Activated CD4-positive, alpha-beta T cell treated with anti-CD3 and anti-CD28 coated beads, Interleukin-2, amount 10 ng/mL, durations not matched to agents 7 days and 5 days (primary cell): ENCODE measurements at places on chromosomes 2 and 18.
A peak's percentile ranks its signal among the peaks of the same experiment; 100 is the strongest.

- peak; percentile 64 for DNase-seq
These were observed 57.4 kb downstream of the ADI1 start for GRCh38 chr2:3461801-3462492.

DNA sequence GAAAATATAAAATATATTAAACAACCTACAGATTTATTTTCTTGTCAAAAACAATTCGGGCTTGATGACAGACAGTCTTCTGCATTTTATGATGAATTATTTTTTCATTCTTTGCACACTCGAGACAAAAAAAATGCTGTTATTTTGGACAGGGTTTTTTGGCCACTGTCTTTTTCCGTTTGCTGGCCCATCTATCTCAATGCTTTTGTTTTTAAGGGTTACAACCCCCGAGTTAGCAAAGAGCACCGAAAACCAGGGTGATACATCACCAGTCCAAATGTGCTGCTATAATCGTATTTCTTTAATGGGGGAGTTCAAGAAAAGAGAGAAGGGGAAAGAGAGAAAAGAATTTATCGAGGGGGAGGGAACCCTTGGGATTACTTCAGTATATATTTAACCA, 7.7 kb downstream of the EVX2 start:
- DNase-seq: no peak

- DNase-seq: no peak
These were observed 498.7 kb upstream of the RAB6C start for GRCh38 chr2:129480790-129481189.

GRCh38 chr2:59462422-59463197, 1090.8 kb downstream of the BCL11A start:
- no peak for DNase-seq

DNA sequence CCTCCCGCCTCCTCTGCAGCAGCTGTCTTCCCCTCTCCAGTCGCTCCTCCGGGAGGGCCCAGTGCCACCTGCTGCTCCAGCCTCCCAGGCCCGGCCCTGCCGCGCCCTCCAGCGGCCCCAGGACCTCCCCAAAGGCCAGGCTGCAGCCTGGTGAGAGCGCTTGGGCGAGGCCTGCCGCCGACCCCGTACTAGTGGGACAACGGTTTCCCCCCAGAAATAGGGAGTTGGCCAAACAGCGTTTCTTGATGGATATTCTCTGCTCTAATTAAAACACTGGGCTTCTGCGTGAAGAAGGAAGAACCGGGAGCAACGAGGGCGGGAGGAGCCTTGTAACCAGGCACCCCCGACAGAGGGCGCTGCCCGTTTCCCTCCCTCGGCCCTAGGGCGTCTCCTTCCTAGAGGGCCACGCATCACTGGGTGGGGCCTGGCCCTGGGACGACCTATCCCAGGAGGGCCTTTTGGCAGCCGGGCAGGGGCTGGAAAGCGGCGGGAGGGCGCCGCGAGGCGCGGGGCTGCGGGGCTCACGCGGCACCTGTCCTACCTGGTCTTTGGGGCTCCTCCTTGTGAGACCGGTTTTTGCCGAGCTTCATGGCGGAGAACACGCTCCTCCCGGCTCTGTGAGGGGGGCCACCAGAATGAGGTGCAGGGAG, 25.4 kb upstream of the OTOF start:
- peak; percentile 85 for DNase-seq

GRCh38 chr2:118834901-118835745, 12.3 kb downstream of the EN1 start:
- DNase-seq: no peak

DNA sequence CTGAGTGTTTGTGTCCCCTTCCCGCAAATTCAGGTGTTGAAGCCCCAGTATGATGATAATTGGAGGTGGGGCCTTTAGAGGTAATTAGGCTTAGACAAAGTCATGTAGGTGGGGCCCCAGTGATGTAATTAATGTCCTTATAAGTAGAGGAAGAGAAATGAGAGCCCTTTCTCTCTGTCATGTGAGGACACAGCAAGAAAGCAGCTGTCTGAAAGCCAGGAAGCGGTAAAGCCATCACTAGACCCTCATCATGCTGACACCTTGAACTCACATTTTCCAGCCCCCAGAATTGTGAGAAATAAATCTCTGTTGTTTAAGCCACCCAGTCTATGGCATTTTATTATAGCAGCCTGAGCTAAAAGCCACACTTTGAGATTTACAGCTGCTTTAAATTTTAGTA, 1580.0 kb downstream of the LRP1B start:
- no peak for DNase-seq

DNA sequence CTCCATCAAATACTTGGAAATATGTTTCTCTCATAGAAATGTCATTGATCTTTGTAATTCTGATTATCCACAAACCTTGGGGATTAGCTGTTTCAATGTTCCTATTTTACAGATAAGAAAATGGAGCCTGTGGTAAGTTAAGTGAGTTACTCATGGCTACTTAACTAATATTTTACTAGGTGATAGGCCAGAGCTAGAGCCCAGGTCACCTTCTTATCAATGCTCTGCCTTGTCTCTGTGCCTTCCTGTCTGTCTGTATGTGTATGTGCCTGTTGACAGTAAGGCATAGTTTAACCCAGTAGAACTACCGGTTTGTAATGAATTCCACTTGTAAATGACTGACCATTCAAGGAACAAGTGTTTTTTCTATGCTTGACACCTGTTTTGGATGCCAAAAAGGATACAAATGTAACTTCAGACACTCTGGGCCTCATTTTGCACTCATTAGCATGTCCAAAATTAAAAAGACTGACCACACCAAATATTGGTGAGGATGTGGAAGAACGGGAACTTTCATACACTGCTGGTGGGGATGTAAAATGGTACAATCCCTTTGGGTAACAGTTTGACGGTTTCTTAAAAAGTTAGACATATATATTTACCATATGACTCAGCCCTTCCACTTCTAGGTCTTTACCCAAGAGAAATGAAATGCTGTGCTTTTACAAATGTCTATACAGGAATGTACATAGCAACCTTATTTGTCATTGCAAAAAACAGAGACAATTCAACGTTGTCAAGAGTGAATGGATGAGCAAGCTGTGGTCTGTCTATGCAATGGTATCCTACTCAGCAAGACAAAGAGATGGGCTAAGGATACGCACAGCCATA, 19.6 kb upstream of the IL1A start:
- no peak for DNase-seq

DNA sequence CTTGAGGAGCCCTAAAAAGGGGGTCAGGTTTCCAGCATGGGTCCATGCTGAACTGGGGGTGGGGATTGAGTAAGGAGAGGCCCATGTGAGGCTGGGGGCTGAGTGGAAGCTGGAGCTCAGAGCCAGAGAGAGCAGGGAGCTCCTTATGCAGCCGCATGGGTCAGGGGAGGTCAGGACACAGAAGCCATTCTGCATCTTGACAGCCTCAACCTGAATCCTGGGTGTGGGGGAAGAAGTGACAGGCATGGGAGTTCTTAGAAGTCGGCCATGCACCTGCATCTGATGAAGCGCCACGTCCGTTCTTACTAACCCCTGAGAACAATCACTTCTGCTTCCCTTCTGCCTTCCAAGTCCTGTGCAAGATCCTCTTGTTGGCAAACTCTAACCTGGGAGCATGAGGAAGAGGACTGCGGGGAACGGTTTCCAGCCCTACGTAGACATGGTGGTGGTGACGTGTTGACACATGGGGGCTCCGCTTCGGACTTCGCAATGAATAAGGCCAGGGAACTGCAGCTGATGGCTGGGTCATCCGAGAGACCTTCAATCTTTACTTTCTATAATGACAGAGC, 22.3 kb downstream of the GNLY start:
- DNase-seq: no peak

DNA sequence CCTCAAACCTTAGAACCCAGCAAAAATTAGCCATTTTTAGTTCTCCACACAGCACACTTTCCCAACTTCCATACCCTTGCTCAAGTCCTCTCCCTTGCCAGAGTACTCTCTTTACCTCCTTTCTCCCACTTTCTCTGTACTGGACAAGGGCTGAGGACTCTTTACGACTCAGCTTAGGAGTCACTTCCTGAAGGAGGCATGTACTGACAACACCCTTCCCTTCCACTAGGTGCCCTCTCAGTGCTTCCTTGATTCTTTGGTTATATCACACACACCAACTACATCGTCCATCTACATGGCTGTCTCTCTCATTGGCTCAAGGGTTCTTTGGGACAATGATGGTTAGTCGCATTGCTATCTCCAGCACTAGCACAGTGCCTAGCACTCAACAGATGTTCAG, 5.2 kb upstream of the C18orf63 start:
- peak; percentile 44 for DNase-seq

DNA sequence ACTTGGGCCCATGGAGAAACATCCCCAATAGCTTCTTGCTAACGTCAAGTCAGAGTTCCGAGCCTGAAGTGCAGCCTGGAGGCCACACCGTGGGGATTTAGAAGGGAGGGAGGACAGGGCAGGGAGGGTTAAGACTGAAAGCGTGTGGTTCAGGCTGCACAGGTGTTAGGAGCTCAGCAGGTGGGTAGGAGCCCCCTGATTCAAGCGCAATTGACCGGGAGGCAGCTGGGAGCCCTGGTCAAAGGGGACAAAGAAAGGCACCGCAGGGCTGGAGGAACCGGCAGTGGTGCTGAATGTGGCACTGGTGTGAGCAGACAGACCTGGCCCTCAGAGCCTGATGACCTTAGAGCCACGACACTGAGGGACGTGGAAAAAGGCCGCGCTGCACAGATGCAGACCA, 149.6 kb downstream of the TMEM18 start:
- DNase-seq: no peak

DNA sequence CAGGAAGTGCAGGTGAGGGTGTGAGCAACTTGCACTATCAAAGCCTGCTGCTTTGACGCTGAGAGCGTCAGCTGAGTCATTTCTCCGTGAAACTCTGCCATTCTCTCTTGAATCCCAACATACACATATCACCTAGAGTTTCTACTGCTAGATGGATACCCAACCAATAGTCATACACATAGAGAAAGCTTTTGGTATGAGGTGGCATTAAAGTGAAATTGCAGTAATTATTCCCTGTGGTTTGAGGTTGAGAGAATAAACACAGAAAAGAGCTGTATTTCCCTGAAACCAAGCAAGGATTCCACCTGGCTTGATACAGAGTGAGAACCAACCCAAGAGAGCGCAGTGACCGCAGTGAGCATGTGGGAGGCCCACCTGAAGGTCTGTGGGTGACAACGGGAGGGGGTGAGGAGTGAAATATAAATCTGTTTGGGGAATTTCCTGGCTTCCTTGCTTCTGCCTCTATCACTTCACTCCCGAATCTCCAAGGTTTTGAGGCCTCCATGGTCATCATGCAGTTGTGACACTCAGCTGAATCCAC, 28.8 kb upstream of the TMEM18 start:
- no peak for DNase-seq

DNA sequence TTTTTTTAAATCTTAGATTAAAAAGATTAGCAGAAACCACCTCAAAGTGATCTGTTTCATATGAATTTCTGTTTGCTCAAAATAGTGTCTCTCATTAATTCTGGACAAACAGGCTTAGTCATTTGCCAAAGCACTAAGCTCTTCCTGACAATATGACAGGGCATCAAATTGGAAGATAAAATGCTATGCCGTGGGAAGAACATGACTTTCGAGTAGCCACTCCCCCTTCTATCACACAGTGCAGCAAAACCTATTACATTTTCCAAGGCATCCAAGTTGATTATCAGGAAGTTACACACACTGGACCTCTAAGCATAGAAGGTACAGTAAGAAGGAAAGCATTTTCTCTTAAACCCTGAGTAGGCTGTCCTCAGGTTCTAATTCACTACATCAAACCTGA, 89.5 kb downstream of the STK39 start:
- no peak for DNase-seq

- DNase-seq: no peak
These were observed 91.2 kb downstream of the TWIST2 start for GRCh38 chr2:238939074-238939473.

DNA sequence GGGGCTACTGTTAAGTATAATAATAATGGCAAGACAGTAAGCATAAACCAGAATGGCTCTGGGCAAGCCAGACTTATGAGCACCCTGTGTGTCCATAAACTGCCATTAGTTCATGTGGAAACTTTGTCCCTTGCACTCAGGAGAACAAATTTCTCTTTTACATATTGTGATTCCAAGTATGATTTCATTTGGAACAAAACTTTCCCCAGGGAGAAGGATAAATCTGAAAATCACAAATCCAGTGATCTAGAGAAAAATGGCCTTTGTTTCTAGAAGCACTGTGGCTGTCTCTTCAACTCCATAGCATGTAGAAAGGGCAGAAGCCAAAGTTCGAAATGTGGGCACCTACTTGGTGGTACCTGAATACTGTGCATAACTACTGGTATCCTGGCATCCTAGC, 823.7 kb upstream of the SOX11 start:
- DNase-seq: no peak

DNA sequence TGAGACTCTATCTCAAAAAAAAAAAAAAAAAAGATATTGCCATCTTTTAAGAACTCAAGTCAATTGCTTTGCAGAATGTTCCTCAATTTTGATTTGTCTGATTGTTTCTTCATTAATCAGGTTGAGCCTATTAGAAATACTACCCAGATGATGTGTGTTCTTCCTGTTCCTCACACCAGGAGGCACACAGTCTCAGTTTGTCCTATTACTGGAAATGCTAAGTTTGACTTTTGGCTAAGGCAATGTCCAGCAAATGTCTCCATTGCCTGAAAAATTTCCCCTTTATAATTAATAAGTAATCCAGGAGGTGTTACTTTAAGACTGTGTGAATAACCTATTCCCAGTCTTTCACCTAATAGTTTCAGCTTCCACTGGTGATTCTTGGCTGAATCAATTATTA, 28.4 kb downstream of the BOLA3 start:
- no peak for DNase-seq

DNA sequence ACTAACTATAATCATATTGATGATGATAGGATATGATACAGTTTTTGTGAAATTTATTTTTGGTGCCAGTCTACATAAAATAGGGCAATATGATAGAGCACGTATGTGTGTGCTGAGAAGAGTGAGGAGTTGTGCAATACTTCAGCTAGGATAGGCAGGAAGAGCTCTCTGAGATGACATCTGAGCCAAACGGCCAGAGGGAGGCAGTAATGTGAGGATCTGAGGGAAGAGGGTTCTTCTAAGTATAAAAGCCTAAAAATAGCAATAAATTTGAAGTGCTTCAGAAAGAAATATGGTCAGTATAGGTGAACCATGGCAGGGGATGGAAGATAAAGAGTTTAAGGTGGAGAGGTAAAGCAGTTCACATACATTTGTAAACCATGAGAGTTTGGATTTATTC, 102.5 kb downstream of the OLA1 start:
- DNase-seq: no peak
